ENCODE measurements at places on chromosomes 13 and 19.

- no peak for DNase-seq
Measured at GRCh38 chr19:41189425-41190065, 3.5 kb upstream of the CYP2S1 start.

DNA sequence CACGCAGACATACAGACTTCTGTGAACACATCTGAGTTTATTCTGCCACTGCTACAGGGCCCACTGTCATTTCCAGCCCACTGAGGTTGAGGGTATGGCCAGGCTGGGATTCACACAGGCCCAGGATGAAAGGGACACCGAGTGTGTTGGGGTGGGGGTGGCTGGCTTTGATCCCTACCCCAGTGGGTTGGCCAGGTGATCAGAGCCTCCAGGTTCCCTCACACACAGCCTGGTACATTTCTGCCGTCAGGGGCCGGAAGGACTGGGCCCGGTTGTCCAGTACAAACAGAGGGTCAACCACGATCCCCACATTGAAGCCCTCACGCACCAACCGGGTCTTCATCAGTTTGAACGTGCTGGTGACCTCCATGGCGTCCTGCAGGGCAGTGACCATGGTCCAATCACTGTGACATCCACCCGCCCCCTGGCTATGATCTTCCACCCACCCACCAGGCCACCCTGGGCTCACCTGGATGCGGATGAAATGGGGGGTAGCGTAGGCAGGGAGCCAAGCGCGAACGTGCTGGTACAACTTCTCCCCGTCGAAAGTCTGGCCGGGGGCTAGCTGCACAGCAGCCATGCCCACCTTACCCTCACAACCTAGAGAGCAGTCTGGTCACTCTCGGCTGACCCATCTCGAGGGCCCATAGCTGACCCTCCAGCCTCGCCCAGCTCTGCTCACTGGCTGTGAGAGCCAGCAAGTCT, 13.3 kb downstream of the SLC27A5 start:
- no peak for DNase-seq

GRCh38 chr19:49809160-49809940, 3.7 kb downstream of the FUZ start:
- DNase-seq = no peak

DNA sequence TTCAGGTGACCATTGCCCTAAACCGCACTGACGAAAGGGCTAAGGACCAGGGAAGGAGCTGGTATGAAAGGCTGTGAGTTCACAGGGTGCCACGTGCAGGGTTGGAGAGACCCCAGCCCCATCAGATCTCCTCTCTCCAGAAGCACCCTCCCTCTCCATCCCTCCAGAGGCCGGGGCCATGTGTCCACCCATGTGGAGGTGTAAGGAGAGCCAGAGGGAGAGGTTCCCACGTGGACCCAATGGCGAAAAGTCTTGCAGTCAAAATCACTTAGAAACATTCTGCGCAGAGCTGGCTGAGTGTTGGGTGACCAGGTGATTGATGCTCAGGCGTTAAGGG, 168.3 kb downstream of the COL4A1 start:
- DNase-seq = no peak

- DNase-seq = no peak
Measured at GRCh38 chr13:104657196-104657595, 1591.0 kb upstream of the SLC10A2 start.

GRCh38 chr13:45325806-45326205, 15.2 kb downstream of the TPT1 start:
- no peak for DNase-seq

GRCh38 chr19:15948223-15949058, at the start of gene OR10H4:
TSS of gene OR10H4 (plus strand) at chr19:15949008. CDS start at chr19:15949008, 0 bp downstream.
- DNase-seq = no peak

DNA sequence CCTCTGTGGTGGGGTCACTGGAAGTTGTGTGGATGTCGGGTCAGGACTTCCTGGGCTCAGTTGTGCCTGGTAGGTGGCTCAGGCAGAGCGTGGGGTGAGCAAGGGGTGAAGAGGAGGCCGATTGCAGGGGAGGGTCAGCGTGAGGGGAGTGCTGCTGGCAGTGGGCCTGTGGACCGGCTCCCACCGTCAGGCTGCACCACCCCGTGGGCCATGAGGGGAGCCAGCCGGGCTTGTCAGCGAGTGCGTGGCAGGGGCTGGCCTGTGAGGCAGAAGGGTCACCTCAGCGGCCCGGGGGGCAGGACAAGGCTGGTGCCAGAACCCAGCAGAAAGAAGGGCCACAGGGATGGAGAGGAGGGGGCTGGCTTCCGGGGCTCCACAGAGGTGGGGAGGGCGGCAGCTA, 13.3 kb downstream of the RAB8A start:
- no peak for DNase-seq

DNA sequence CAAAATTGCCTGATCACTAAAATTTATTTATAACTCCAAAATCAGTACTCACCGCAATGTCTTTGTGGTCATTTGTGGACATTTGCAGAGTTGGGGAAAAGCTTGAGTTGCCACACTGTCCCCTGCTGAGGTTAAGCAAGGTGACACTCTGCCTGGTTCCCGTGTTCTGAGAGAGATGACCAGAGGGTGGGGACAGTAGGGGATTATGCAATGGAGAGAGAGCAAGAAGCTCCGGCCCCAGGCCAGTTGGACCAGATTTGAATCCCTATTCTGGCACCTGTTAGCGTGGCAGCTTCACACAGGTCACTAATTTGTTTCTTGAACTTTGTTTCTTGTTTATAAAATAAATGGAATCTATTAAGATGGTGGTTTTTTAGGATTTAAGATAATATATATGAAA, 17.8 kb downstream of the ERCC5 start:
- DNase-seq = no peak

GRCh38 chr19:42068361-42068755, 1.6 kb downstream of the GRIK5 start:
- no peak for DNase-seq

GRCh38 chr13:110433014-110433413, 125.9 kb downstream of the COL4A2 start:
- no peak for DNase-seq
